ENCODE measurements at places on chromosomes 3 and 15.

DNA sequence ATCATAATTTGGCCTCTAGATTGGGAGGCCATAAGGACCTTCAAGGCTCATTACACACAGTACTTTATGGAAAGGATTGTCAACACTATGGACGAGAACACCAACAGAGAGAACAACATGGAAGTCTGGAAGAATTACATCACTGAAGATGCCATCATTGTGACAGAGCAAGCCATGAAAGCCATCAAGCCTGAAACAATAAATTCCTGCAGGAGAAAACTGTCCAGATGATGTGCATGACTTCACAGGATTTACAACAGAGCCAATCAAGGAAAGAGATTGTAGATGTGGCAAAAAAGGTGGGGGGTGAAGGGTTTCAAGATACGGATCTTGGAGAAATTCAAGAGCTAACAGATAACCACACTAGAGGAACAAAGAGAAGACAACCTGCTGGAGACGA, 15.9 kb downstream of the IL17RB start:
- DNase-seq: no peak

DNA sequence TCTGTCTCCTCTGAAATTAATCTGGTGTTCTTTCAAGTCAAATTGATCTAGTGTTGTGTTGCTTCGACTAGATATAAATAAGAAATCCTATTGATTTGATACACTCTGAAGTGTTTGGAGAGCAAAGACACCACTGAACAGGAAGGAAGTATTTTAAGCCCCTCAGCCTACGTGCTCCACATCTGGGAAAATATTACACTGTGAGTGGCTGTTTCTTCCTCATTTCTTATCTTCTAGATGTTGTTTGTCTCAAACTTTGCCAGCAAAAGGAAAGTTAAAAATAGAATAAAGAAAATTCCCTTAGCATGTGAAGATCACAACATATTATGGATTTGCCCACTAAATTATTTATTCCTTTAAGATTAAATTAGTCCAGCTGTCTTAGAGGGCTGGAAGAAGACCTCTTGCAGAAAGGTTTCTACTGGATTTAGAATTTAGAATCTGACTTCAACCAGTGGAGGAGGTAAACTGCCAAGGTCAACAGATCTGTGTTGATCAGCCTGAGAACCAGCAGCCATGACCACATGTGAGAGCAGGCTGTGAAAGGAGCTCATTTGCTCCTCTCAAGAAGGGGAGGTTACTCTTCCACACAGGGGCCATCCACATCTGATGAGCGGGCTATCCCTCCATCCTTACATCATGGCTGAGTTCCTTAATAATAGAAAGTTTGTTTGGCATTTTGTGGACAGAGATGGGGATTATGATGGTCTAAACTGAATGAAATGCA, 46.3 kb upstream of the ACKR4 start:
- DNase-seq: no peak

- DNase-seq: peak; percentile 48
Observed at GRCh38 chr3:188152660-188153436, 1.1 kb upstream of the LPP start.

DNA sequence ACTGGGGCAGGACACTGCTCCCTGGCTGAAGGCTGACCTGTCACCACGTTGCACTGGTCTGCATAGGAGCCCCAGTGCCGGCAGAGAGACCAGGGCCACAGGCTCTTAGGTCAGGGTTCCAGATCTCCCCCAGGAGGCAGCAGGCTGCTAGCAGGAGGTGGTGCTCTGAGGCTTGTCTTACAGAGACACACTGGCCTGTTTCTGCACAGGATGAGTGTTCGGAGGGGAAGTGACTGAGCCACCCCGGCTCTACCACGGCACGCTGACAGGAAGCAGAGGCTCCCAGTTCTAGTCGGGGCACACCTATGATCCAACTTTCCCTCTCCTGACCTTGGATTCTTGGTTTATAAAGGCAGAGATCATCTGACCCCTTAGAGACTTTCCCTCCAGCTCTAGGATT, 8.6 kb downstream of the FBXL22 start:
- DNase-seq: no peak

- no peak for DNase-seq
Observed at GRCh38 chr3:142618917-142619461, 22.8 kb downstream of the PLS1 start.

DNA sequence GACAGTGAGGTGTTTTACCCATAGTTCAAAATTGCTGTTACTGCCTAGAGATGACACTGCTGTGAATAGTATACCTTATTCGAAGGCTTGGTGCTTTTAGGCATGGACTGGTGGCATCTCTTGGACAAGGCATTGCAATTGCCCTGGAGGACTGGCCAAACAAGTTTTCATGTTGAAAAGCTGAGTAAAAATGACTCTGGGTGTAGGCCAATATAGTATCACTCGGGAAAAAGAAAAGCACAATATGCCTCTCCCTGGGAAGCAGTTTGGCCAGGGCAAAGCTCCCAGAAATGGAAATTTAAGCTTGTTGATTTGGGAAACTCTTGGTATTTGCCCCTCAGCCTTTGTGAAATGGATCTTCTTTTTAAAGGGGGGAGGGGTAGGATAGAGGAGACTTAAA, 54.8 kb downstream of the ZNF609 start:
- DNase-seq: no peak

- no peak for DNase-seq
Observed at GRCh38 chr3:55329849-55330248, 157.3 kb downstream of the WNT5A start.

DNA sequence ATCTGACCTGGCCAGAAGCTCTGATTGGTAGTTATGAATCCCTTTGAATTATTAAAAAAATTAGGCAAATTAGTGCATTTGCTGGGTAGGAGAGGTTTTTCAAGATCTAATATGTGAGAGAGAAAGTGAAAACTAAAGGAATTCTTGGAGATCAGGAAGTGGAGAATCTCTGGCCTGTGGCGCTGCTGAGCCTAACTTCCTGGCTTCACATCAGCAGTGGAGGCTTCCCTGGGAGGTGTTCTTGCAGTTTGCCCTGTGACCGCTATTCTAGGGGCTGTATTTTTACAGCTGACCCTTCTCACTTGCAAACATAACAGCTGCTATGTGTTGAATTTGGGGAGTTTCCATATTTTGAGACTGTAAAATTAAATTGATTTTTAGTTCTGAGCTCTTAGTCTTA, 166.4 kb downstream of the ATG7 start:
- no peak for DNase-seq

- DNase-seq: no peak
Observed at GRCh38 chr15:80199869-80200268, 47.1 kb downstream of the FAH start.

DNA sequence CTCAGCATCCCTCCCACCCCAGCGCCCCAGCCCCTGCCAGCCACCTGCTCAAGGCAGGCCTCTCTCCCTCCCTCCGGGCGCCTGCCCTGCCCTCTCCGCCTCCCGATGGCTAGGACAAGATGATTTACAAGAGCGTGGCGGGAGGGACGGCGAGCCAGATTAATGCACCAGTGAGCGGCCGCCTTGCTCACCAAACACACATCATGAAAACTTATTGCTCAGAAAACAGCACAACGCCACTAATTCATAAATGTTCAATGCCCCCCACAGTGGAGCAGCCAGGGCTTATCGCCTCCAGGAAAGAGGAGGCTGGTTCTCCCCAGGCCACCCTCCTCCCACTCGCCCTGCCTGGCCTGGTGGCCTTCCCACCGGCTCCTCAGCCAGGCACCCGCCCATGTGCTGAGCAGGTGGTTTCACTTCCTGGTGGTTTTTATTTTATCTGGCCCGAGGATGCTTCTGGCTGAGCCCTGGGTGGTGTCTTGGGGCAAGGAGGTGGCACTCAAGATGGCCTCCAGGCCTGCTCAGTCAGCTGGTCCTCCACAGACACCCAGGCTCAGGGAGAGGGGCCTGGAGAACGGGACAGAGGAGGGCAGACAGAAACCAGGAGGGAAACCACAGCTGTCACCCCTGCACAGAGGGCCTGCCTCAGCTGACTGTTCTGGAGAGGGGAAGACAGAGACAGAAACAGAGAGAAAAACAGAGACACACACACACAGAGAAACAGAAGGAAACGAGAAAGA, 284.9 kb downstream of the UACA start:
- no peak for DNase-seq

DNA sequence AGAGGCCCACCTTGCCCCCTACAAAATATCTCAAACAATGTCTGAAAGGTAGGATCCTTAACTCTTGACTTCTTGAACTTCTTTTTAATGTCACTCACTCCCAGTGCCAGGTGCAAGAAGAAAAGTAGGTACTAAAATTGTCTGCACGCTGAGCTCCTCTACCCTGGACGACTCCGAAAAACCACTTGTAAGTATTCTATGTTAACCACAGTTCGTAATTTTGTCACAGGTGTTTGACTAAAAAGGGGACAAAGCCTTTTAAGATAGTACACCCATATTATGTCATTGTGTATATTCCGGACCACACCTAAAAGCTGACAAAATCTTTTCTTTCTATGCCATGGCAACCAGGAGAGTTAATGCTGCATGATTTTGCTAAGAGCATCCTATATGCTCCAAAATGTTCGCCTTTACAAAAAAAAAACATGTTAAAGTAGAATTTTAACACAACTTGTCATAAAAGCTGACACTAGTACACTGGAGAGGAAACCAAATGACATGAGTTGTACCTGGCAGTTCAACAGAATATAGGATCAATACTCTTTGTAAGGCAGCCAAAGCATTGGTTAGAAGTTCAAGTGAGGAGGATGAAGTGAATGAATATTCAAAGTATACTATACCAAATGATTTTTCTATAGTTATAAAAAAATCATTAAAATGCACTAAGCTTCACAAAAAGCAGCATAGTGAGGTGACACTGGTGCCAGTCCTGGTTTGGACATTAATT, 210.5 kb downstream of the FOXP1 start:
- DNase-seq: no peak

DNA sequence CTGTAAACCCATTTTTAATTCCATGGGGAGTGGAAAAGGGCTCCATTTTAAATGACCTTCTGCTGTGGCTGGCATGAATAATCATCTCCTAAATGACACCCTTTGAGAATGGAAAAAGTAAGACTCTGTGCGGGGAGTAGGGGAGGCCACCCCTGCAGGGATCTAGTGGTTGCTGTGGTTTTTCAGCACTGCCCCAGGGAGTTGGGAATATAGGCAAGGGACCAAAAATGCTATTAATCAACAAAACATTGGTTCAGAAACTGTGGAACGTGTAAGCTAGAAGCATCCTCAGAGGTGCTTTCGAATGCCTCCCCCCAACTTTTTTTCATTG, 30.1 kb upstream of the ADAMTS7 start:
- no peak for DNase-seq

GRCh38 chr3:138180375-138181029, 5.8 kb upstream of the DBR1 start:
- peak; percentile 33 for DNase-seq

DNA sequence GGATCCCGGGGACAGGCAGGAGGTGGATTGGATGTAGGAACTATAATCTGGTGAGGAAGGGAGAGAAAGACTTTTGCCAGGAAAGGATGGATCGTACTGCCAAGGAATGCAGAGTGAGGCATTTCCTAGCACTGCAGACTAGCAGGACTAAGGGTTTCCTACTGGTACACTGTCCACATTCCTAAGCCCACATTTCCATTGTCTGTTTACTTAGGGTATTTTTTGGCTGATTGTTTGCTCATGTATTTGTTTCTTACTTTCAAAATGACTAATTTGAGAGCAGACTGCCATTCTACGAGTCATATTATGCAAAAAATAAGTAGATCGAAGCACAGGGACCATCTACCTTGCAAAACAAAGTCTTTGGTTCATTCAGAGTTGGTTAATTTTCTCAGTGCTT, 1029.5 kb upstream of the NR2F2 start:
- no peak for DNase-seq

GRCh38 chr3:26522919-26523318, 99.7 kb upstream of the LRRC3B start:
- no peak for DNase-seq

DNA sequence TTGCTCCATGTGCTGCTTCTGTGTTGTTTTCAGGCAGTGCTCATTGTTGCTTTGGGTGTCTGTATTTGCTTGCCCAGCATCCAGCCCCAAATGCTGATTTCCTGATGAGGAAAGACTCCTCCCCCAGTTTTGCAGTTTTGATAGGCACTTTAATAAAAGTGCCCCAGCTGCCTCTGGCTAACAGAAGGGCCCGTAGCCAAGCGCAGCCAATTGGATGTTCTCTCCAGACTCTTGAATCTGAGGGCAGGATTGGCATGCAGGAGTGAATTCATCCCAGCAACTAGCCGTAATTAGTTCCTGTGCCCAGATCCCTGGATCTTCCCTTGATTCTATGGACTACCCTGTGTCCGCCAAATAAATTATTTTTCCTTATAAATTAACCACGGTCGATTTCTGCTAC, 14.8 kb upstream of the SEMA5B start:
- DNase-seq: peak; percentile 23

- no peak for DNase-seq
Observed at GRCh38 chr3:46896386-46896785, 18.9 kb downstream of the PTH1R start.

- no peak for DNase-seq
Observed at GRCh38 chr15:61184431-61184830, 44.7 kb downstream of the RORA start.

DNA sequence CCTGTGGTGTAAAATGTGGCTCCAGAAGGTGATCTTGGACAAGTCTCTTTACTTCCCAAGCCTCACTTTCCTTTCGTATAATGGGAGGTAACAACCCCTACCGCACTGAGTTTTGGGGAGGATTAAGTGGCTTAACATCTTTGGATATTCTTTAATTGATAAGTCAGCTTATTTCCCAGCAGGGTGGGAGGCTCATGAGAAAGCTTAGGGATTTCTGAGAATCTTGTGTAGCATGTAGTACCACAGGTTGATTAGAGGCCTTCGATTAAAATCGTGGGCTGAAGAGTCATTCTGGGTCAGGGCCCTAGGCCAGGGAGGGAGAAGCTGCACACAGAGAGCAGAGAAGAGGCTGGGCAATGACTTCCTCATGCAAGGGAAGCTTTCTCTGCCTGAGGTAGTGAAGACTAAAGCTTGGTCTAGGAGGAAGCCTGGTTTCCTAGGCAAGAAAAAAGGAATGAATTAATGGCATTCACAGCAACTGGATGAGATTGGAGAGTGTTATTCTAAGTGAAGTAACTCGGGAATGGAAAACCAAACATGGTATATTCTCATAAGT, 1.5 kb upstream of the NMNAT3 start:
- DNase-seq: no peak

DNA sequence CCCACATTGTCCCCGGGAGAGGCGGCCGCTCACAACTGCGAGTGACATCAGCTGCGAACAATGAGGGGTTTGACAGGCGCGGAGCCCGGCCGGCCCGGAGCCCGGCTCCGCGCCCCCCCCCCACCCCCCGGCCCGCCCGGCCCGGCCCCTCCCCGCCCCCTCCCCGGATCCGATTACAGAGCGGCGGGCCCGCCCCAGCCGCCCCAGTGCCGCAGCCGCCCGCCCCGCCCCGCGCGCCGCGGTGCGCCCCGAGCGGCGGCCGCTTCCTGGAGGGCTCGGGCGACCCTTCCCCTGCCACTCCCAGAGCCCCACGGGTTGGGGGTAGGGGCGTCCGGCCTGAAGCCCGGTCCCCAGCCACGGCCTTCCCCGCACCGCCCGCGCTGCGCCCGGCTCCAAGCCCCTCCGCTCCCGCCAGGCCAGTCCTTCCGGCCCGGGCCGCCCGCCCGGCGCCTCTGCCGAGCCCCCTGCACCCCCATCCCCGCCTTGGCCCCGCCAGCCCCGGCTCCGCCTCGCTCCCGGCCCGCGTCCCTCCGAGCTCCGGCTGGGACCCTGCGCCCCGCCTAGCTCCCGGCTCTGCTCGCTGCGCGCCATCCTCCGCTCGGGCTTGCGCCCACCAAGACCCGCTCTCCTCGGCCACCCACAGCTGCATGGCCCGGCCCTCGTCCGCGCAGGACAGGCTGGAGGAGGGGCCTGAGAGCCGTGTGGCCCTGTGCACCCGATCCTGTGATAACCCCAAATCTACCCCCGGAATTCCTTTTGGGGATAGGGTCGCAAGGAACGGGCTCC, at the start of gene PCBP4:
TSS of gene PCBP4 (minus strand) at position 71 of the 786 bp plus-strand sequence. CDS start 6,214 bp downstream, outside the sequence.
- no peak for DNase-seq

GRCh38 chr15:63497642-63498467, 6.5 kb upstream of the USP3 start:
- no peak for DNase-seq
